ENCODE measurements at places on chromosomes 7 and 10.

DNA sequence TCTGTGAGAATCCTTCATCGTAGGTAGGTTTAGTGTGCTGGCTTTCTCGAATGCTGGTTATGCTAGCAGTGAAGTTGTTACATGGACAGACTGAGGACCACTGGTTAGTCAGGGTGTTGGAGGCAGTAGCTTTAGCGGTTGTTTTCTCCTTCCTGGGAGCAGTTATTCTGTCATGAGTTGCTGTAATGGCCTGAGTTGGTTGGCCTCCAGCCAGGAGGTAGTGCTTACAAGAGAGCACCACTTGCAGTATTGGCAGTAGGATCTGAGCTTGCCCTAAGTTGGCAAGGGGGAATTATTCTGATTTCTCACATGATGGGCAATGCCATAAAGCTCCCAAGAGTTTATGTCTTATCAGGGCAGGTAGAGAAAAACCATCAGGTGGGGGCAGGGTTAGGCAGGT lies 58.0 kb downstream of the IPMK start:
- DNase-seq = peak; percentile 1

DNA sequence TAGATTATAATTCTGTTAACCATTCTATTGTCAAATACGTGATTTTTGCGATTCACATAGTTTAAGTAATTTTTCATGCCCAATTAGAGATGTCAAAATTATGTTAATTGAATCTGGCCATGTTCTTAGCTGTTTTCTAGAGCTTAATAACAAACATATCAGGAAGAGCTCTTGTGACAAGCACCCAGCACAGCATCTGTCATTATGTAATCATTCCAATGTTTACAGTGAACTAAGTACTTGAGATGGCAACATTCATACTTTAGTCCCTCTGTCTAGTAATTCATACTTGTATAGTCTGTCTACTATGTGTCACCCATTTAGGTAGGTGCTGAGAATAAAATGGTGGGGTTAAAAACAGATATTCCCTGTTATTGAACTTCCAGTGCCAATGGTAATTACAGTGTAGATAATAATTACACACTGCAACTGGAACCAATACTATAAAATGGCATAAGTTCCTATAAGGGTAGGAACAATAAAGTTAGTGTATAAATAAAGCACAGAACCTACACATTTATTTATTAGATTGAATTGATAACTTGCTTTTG lies 55.2 kb downstream of the ZEB1 start:
- no peak for DNase-seq

GRCh38 chr10:122276611-122277208 lies 5.6 kb downstream of the BTBD16 start:
- DNase-seq = no peak

- no peak for DNase-seq
Measured at GRCh38 chr7:4001742-4002141, 680.4 kb upstream of the FOXK1 start.

- DNase-seq = no peak
Measured at GRCh38 chr10:81027706-81028105, 490.0 kb downstream of the SH2D4B start.

GRCh38 chr10:74708246-74708645 lies 118.2 kb upstream of the KAT6B start:
- no peak for DNase-seq

DNA sequence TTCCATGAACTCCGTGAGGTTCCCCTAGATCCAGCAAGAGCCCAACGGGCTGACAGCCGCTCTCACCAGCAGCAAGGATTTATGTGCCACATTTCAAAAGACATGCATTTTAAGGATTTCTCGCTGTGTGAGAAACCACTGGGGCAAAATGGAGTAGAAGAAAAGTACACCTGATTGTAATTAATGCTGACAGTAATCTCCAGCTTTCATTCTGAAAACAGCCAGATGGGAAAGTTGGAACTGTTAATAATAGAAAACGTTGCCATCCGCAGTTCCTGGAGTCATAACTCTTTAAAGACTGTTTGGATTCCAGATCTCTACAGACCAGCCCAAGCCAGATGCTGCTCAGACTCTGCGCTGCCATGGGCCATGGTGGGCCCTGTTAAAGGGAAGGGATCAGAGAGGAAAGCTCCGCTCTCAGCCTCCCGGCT lies 216.9 kb upstream of the GLI3 start:
- no peak for DNase-seq

- DNase-seq = no peak
Measured at GRCh38 chr10:123835575-123835974, 56.0 kb downstream of the CPXM2 start.

- DNase-seq = no peak
Measured at GRCh38 chr10:52228556-52228955, 85.5 kb upstream of the DKK1 start.

DNA sequence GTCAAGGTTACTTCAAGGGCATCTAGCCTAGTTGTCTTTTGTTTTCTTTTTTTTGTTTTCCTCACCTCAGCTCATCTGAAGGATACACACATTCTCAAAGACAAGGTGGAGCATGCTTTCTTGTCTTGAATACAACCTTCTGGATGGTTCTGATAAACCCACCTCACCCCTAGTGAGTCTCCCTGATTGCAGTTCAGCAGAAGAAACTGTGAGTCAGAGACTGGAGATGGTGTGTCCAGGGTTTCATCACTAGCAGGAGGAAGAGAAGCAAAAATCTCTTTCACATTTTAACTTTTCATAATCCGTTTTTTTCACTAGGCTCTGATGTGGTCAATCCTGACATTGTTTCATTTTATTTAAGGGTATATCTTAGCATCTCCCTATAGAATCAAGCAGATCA lies 143.0 kb upstream of the NRBF2 start:
- DNase-seq = no peak

Data from hypothalamus (tissue), 51 donors.